ENCODE measurements at places on chromosomes 6 and 20.

GRCh38 chr20:50834599-50835005 is 39.7 kb downstream of the BCAS4 start:
- no peak for DNase-seq

DNA sequence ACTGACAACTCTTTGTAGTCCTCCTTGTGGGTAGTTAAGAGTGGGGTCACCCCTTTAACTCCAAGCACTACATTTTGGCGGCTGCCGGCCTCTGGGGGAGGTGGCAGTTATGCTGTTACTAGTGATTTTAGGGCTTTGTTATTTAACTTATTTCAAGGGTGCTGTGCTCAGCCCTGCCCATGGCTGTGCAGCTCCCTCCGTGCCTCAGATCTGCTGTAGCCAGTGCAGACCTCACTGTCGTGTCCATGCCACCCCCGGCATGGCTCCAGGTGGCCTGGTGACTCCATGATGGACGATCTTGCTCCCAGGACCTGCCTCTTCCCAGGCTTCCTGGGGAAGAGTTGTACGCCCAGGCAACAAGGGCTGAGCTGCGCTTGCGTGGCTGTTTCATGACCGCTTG is 15.4 kb downstream of the UQCC2 start:
- DNase-seq = no peak

- no peak for DNase-seq
These were observed 476.8 kb downstream of the EPHA7 start for GRCh38 chr6:92942549-92942948.

GRCh38 chr6:111555036-111555435 is 50.6 kb downstream of the TRAF3IP2 start:
- DNase-seq = no peak

DNA sequence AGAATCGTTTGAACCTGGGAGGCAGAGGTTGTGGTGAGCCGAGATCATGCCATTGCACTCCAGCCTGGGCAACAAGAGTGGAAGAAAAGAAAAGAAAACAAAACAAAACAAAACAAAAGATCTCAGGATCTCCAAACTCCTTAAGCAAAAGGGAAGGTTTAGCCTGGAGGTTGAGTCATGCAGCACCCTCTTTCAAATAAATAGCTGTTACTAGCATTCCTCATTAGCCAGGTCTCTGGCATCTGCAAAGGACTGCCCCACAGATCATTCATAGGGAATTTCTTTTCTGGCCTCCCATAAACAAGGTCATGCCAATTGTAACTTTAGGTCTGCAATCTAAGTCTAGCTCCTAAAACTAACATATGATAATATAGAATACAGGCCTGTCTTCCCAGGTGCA is 37.2 kb downstream of the EDN1 start:
- DNase-seq = no peak

GRCh38 chr6:144153260-144153659 is 2.9 kb downstream of the STX11 start:
- DNase-seq = no peak

DNA sequence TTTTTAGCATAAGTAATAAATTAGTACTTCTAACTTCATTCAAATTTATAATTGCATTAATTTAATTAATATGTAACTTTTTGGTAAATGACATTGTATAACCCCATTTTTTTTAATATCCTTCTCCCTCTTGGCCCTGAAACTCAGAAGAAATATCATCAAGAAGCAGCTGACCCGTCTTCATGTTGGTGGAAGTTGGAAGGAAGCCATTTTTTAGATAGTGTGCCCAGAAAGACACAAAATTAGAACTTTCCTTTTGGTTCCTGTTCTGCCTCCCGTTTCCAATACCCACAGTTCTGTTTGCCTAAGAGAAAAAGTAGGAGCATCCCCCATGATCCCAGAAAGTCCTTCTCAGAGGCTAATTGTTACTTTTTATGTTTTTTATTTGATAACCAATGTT is 65.5 kb downstream of the PLCB4 start:
- no peak for DNase-seq

- peak; percentile 74 for DNase-seq
These were observed 95.1 kb upstream of the OLIG3 start for GRCh38 chr6:137589067-137589848.

- DNase-seq = no peak
These were observed 248.7 kb upstream of the ECI2 start for GRCh38 chr6:4383910-4384638.

DNA sequence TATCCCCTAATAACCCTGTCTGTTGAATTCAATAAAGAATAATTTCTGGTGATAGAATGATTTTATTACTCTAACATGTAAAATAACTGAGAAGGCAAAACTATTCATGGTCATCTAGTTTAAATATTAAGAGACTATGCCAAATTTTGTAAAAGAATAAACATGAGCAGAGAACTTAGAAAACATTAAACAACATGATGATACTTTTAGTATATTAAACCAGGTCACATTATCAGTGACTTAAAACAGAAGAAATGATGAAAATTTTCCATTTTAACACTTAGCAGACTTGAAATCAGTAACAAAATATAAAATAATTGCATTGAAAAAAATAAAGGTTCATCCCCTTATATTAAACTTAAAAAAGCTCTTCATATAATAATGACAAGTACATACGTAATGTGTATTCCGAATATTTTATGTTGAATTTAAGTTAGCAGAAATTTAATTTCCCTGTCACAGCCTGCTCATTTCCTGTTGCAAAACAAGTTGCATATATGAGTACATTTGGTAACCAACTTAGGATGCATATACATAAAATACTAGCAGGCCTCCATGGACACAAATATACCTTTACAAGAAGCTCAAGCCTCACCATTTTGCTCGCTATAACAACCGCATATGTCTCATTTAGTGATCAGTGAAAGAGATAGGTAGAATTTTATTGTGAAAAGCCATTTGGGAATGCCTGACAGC is 40.6 kb downstream of the DTNBP1 start:
- no peak for DNase-seq

DNA sequence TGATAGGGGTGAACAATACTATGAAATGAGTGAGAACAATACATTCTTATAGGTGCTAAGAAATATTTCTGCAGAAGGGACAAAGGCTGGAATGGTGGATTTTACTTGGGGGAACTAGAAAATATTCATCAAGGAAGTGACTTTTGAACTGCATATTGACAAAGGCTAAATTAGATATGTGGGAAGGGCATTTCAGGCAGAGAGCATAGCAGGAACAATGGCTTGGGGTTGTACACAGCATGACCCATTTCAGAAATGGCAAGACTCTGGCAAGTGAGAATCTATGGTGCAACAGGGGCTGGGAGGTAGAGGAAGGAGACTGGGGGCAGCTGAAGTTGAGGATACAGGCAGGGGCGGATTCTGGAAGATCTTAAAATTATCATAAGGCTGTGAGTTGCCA is 46.7 kb upstream of the KIF16B start:
- DNase-seq = no peak

GRCh38 chr6:69084746-69085335 is 449.8 kb downstream of the ADGRB3 start:
- DNase-seq = no peak

DNA sequence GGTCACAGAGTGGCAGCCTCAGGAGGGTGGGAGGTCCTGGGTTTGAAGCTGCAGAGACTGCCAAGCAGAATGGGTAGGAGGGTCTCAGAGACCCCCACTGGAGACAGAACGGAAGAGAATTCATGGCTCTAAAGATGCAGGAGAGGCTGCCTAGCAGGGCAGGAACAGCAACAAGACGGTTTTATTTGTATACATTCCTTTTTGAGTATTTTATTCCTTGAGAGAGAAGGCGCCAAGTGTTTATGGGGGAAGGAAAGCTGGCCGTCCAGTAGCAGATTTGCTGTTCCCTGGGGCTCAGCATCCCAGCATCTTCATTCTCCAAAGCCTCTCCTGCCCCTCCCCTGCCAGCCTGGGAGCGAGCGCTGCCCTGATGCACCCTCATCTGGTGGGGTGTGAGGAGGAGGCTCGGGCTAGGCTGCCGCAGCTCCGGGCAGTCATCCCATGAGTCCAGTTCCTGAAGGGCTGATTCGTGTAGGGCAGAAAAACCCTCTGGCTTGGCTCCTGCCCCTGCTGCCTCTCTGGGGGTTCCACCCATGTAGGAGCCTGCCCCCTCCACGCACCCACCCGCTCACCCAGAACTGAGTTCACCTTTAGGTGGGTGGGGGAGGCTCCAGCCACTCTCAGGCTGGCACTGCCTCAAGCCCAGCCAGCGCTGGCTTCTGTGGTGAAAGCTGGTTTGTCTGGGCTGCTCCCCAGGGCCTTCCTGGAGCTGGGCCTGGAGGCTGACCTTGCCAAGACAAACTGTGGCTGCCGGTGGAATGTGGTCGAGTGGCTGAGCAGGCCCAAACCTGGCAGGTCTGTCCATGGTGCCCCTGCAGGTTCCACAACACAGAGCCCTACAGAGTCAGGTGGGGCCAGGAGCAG is 32.4 kb downstream of the CPXM1 start:
- DNase-seq = no peak

DNA sequence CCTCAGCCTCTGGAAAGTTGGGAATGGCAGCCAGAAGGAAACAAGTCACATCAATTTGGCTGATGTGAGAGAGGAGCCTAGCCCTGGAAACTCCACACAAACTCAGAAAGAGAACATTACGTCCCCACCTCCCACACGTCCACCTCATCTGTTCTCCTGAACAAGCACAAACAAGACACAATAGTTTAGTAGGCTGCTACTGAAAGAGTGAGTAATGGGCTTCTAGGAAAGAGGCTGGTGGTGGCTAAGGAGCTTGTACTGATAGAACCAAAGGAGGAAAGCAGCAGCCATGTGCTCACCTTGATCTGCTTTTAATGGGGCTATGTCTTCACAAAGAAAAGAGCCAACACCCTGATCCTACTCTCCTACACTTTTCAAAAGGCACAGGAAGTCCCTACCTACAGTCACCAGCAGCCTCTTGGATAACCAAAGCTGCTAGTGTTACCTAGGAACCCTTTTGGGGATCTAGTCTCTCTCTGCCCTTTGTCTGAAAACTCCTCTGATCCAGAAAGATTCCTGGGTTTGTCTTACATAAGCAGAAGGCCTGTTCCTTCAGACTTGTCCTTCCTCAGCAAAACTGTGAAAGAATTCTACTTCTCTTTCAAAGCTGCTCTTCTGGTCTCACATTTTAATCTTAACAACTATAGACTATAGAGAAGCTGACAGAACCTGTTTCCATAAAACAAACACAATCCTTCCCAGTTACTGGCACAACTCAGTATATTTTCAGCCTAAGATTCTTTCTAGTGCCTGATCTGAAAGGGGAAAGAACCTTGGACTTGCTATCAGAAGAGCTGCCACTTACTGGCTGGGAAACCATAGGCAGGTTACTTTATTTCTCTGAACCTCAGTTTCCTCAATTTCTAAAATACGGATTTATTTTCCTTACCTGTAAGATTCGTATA is 3.1 kb downstream of the PLAGL2 start:
- DNase-seq = no peak

DNA sequence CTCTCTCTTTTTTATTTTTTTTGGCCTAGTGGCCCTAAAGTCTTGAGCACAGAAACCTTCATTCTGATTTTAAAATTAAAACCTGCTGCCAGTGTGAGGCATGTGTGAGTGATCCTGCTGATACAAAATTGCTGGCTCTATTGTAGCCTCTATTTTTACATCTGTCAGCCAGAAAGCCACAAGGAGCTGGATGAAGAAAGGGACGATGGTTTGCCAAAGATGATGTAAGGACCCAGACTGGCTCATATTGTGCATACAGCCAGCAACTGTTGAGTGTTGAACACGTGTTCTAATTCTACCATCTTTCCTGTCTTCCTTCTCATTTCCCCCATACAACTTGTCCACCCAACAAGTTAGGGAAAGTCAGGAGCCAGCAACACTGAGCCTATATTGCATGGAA is 40.8 kb upstream of the ATXN1 start:
- DNase-seq = no peak

GRCh38 chr20:3461211-3461771 is 9.5 kb upstream of the ATRN start:
- DNase-seq = no peak

DNA sequence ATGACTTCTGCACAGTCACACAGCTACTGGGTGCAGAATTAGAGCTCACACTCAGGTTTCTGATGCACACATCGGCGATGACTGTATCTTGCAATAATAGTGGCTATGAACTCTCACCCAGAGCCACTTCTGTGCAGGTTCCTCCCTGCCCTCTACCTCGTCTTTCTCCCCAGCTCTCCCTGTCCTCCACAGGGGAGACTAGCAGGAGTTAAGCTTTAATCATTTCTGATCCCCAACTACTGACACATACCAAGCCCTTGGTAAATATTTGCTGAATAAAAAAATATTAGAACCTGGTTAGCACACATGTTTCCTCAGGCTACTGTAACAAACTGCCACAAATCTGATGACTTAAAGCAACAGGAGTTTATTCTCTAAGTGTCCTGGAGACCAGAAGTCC is 222.7 kb upstream of the FOXA2 start:
- DNase-seq = no peak

DNA sequence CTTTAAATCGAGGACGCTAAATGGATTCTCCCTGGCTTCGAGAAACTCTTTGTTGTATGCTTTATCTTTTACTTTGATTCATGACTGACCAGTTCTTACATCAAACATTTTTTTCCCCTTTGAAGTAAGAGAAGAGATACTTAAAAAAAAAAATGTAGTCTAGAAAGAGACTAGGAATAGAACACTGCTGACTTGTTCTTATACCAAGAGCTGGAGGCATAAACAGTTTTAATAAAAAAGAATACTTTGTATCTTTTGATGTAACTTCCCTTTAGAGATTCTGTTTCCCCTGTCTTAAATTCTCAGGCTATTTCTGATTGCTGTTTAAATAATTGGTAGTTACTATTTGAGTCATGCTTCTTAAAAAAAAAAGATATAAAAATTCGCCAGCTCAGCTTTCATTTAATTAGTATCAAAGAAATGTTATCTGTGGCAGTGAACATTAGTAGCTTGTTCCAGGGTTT is 4.8 kb downstream of the ASXL1 start:
- DNase-seq = no peak

DNA sequence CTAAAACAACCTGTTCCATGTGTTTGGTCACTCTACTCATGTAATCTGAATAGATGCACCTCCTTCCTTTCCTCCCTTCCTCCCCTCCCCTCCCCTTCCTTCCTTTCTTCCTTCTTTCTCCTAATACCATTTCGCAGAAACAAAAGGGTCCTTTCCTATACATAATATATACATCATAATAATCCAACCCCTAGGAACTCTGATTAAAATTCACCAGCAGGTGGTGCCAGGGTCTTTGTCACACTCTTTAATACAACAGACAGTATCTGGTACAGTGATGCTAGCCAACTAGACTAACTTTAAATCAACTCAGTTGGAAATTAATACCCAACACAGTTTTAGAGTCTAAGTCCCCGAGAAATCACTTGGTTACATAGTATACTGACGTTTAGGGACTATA is 181.2 kb upstream of the SHLD1 start:
- DNase-seq = peak; percentile 65

DNA sequence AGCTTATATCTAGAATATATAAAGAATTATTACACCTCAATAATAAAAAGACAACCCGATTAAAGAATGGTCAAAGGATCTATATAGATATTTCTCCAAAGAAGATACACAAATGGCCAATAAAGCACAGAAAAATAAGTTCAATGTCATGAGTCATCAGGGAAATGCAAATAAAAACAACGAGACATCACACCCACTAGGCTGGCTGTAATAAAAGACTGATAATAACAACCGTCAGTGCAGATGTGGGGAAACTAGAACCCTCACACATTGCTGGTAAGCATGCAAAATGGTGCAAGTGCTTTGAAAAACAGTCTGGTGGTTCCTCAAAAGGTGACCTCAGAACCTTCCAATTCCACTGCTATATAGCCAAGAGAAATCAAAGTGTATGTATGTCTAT is 33.0 kb downstream of the TBX18 start:
- DNase-seq = no peak

Measured in CD4-positive, alpha-beta memory T cell (primary cell).